ENCODE measurements at places on chromosomes 3 and 15.
A peak's percentile ranks its signal among the peaks of the same experiment; 100 is the strongest.

DNA sequence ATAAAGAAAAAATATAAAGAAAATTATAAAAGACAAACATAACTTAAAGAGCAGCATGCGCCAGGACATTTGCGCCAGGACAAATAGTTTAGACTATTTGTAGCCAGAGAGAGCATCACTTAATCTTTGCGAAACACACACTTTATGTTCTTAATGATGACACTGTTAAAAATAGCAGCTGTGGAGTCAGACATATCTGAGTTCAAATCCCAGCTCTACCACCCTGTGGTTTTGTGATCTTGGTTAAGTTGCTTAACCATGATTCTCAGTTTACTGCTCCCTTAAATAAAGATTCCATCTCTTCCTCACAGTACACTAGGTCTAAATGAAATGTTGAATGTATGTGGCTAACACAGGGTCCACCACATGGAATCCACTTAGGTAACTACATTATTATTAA, 31.4 kb downstream of the KCNMB2 start:
- no peak for DNase-seq

DNA sequence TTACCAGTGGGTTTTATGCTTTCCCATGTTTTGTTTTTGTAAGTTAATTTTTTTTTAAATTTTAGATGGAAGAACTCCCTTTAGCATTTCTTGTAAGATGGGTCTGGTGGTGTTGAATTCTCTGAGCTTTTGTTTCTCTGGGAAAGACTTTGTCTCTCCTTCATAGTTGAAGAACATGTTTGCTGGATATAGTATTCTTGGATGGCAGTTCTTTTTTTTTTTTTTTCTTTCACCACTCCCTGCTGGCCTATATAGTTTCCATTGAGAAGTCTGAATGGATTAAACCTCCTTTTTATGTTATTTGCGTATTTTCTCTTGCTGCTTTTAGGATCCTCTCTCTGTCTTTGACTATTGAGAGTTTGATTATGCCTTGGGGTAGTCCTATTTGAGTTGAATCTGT, 18.1 kb downstream of the STXBP5L start:
- no peak for DNase-seq

- no peak for DNase-seq
These were observed 217.7 kb downstream of the ABHD5 start for GRCh38 chr3:43908456-43908855.

DNA sequence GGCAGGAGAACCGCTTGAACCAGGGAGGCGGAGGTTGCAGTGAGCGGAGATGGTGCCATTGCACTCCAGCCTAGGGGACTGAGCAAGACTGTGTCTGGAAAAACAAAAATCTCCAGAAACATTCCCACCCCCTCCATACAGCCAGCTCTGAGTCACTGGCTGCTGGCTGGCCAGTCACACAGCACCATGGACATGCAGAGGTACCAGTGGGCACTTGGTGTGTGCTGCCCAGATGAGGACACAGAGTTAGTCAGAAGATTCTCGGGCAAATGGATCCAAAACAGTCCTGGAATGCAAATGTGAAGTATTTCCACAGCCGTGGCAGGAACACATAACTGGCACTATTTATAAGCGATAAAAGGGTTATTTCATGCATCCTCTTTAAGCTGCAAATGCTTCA, 44.6 kb downstream of the BDH1 start:
- no peak for DNase-seq

DNA sequence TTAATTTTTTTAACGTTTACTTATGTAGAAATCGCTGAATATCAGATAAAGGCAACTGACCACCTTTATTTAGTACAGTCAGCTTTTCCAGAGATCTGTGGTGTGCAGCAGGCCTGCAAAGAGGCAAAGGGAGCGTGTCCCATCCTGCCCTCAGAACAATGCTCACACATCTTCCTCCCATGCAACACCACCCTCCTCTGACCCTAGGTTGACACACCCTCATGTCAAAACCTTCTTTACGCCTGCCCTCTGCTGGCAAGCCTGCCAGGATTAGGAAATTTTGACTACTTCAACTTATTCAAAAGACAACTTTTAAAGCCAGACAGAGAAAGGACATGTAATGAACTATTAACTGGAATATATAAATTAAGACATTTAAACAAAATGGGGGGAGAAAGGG, 513.7 kb downstream of the FOXP1 start:
- DNase-seq, result peak; percentile 78

GRCh38 chr15:61069394-61070075, 159.6 kb downstream of the RORA start:
- DNase-seq, result no peak

- no peak for DNase-seq
These were observed at the start of gene SUCNR1 for GRCh38 chr3:151873398-151873797. Gene SUCNR1 (plus strand): TSS chr3:151873643. CDS start chr3:151879893, 6,250 bp downstream.

DNA sequence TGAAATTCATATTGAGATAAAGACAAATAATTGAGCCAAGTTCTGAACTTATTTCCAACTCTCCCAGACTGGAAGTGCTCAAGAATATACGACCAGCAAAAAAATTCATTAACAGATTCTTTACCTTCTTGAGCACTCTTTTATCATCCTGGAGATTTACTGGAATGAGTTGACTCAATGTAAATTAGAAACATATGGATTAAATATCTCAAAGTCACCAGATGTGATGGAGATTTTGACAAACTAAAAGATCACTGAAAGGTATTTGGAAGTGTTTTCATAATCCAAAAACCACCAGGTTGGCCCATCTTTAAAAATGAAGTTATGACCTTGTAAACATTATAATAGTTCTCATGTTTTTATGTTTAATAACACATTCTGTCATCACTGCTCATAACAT, 433.2 kb upstream of the RASGRP1 start:
- DNase-seq, result no peak

- no peak for DNase-seq
These were observed 3.8 kb downstream of the OR5K2 start for GRCh38 chr3:98501270-98501669.

Measured in CD4-positive, alpha-beta T cell treated with Interleukin-15 for 4 hours (primary cell).